ENCODE measurements at places on chromosomes 2 and 18.

GRCh38 chr18:21915546-21915945 is 175.0 kb downstream of the MIB1 start:
- DNase-seq, result no peak

DNA sequence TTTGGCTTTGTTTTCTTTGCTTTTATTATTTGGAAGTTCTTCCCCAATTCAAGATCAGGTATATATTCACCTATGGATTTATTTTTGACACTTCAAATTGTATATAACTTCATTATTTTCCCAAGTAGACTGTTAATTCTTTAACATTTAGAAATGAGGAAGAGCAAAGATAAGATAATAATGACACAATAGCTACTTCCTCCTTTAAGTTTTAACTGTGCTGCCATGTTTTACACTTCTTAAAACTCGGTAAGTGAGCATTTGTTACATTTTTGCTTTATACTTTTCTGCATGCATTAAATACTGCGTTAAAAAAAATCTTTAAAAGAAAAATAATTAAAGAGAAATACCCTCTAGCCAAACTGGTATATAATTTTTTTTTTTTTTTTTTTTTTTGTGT is 32.5 kb downstream of the SLC66A3 start:
- DNase-seq, result no peak

- no peak for DNase-seq
Measured at GRCh38 chr2:174659069-174659900, 61.7 kb upstream of the WIPF1 start.

DNA sequence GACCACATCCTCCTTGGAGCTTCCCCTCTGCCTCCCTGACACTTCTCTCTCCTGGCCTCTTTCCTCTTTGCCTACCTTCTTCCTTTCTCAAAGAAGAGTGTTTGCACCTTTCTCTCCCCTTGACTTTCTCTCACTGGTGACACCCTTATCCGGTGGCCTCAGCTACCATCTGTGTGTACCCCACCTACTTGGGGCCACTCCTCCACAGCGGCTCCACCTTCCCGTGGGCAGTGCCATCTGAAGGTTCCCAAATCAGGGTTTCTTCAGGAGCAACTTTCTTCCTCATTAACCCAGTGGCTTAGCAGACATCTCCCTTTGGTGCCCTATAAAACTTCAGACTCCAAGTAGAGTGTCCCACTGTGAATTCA is 5.3 kb upstream of the NCL start:
- DNase-seq, result no peak

- no peak for DNase-seq
Measured at GRCh38 chr2:38146907-38147307, 71.0 kb upstream of the CYP1B1 start.

GRCh38 chr18:80106482-80107051 is 2.5 kb upstream of the ADNP2 start:
- no peak for DNase-seq

DNA sequence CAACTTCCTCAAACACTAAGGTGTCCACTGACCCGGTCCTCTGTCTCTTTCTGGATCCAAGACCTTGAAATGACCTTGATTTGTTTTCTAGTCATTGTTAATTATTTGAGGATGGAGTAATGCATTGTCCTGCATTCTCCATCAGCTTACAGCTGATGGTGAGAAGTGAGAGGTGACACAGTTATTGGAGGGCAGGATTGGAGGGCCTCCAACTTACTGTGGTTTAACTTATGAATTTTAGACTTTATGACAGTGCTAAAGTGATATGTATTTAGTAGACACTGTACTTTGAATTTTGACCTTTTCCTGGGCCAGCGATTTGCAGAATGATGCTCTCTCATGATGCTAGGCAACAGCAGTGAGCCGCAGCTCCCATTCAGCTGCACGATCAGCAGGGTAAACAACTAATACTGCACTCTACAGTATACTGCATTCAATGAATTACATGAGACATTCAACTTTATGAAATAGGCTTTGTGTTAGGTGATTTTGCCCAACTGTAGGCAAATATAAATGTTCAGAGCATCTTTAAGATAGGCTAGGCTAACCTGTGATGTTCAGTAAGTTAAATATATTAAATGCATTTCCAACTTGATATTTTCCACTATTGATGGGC is 200.0 kb upstream of the MEX3C start:
- DNase-seq, result no peak

GRCh38 chr18:45260125-45260524 is 355.2 kb upstream of the SLC14A2 start:
- no peak for DNase-seq

GRCh38 chr2:167817422-167817821 is 430.0 kb downstream of the STK39 start:
- DNase-seq, result no peak

- no peak for DNase-seq
Measured at GRCh38 chr2:72109291-72109690, 38.4 kb downstream of the CYP26B1 start.

DNA sequence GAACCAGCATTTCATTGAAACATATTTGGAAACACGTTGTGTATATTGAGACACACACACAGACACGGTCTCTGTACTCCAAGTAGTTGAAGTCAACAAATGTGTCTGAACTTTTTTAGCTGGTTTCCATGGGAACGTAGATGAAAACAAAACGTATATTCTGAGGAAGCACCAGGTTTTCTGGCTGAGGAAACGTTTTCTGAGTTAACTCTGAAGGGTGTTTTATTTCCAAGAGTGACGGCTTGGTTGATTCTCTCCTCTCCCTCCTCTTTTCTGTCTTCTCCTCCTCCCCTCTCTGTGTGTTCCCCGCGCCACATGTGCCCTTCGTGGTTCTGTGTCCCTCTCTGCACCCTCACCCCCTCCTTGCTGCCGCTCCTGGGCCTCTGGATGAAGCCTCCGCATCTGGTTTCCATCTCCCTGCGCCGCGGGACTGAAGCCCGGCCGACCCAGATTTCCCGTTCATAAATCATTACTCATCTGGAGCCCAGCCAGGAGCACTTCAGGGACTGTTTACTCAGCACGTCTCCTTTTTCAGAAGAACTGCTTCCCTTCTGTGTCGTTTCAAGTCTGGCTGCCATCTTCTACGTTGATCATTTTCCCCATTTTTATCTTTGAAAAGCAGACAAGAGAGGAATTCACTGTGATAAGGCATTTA is 122.7 kb downstream of the COL6A3 start:
- DNase-seq, result peak; percentile 97

DNA sequence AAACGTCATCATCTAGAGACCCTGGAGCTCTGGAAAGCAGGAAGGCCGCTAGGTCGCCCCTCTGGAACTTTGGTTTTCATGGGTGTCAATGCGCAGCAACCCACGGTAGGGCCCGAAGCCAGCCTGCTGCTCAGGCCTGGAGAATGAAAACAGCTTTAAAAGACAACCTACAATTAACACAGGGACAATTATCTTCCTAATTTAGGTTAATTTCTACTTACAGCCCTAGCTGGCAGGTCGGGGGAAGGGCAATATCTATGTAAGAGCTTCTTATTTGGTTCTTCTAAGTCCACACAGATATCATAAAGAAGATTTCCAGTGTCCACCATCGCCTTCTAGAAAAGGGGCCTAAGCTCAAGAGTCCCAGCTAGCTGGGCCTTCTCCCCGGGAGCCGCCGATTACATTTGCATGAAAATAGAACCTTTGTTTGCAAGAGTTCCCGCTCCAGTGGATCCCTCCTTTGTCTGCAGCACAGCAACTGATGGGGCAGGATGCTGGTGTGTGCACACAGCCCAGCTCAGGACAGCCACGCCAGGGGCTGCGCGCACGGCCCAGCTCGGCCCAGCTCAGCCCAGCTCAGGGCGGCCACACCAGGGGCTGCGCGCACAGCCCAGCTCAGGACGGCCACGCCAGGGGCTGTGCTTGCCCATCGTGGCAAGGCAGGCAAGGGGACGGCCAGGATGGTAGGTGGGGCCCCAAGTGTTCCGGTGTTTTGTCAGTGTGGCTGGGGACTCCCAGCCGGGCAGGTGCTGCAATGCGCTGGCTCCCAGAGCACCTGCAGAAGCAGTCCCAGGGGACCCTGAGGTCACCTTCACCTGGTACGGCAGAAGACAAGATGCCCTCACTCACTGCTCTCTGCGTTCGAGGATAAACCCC is 109.1 kb downstream of the HDAC4 start:
- peak; percentile 54 for DNase-seq

DNA sequence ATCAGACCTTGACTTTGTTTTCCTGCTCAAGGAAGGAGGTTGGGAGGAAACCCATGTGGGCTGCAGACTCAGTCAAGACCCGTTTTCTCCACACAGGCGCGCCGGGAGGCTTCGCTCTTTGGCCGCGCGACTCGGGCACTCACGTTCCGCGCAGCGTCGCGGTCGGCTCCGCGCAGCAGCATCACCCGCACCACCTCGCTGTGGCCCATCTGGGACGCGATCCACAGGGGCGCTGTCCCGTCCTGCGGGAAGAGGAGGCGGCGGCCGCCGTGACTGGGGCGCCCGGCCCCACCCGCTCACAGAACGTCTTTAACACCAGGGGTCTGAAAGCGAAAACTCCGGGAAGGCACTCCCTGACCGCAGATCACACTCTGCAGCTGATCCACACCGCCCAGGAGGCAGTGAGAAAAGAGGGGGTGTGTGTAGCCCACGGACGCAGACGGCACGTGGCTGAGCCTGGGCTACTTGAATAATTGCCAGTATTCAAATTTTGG is 33.1 kb upstream of the NPC1 start:
- peak; percentile 68 for DNase-seq

DNA sequence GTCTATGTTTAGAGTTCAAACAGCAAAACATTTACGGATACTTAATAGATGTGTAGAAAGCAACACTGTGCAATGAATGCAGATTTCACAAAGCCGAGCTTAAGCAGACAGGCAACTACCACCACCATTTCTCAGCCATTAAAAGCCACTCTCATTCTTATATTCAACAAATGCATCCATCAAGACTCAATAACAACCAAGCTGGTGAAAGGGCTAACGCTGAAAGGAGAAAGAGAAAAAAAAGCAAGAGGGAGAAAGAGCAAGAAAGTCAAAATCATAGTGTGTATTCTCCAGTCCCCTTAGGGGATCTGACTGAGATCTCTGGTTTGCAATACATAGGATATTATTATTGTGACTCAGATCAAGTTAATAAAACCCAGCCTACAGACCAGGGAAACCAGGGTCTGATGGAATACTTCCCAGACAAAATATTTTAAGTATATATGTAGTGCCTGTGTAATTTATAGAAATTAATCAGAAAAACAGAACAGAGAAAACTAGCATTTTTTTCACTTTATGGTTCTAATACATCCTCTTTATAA is 14.1 kb downstream of the SATB2 start:
- no peak for DNase-seq

DNA sequence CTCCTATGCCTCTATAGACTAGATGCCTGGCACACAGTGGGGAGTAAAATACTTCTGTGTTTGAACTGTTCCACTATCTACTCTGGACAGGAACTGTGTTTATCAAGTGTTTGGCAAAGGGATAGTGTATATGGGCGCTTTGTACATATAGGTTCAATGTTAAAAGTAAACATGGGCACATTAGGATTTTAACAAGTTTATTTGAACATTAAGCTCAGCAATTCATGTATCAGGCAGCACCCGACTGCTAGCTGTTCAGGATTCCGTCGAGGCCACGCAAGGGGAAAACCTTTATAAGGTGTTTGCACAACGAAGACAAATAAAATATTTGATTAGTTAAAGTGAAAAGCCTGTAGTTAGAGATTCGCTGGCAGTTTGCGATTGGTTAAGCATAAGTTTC is 43.4 kb upstream of the ROCK2 start:
- DNase-seq, result no peak

DNA sequence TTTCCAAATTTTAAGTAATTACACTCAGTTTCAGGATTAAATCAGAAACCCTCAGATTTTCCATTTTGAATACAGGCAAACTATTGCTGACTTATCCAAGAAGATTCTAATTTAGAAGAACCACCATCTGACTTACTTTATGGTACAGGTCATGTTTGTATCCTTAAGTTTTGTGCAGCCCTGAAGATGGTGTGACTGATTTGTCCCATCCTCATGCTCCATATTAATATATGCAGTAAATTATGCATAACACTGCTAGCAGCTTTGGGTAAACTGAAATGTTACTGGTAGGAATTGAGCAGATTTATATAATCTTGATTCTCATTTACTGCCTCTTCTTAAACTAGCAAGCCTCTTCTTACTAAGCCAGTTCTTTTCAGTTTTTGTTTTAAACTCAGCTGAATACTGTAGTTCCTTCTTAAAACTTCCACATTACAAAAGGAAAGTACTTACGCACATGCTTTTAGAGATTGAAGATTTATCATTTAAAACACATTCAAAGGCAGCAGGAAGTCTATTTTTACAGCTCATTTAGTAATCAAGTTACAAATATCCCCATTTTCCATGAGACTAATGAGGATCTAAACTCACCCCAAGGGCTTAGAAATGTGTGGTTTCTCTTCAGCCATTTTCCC is 25.7 kb downstream of the MEX3C start:
- no peak for DNase-seq

DNA sequence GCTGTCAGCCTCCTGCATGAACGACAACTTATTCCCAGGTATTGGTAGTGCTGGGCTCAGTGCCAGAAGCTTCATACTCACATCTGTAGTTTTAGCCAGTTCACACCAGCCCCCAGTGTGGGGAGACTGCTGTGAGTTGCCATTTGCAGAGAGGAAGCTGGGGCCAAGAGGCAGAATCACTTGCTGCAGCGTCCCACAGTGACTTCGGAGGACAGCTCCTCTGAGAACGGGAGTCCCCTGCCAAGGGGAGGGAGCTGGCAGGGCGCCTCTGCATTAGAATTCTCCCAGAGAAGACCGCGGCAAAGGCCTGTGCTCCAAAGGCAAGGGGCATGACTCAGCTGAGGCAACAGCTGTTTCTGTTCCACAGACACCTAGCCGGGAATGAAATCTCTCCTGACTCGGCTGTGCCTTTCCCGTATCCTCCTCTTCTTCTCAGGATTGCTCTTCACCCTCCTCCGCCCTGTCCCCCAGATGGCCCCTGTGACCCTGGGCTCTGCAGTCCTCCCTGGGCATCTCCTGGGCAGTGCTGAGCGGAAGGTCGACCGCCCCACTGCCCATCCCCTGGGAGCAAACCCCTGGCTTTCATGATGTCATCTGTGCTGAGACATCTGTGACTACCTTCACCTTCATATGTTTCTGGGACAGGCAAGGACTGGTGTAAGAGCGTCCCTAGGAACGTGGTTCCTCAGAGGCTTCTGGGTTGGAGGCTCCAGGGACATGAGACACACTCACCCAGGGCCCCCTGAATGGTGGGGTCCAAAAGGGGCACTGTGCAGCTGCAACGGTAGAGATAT is 18.0 kb downstream of the MAL start:
- DNase-seq, result peak; percentile 93

DNA sequence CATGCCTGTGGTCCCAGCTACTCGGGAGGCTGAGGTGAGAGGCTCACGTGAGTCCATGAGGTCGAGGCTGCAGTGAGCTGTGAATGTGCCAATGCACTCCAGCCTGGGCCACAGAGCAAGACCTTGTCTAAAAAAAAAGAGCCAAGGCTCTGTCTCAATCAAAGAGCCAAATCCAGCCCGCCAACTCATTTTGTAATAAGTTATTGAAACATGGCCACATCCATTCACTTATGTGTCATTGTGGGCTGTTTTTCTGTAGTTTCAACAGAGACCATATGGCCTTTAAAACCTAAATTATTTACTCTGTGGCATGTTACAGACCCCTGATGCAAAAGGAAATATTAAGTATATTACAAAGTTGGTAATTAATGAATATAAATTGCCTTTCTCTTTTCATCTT is 60.8 kb downstream of the GPR39 start:
- no peak for DNase-seq
